Nephron progenitor cell (in vitro differentiated cells): ENCODE measurements at places on chromosomes 1 and 21.
A peak's percentile ranks its signal among the peaks of the same experiment; 100 is the strongest.

- peak; percentile 47 for DNase-seq
Measured at GRCh38 chr21:20971296-20971921, 26.8 kb upstream of the NCAM2 start.

DNA sequence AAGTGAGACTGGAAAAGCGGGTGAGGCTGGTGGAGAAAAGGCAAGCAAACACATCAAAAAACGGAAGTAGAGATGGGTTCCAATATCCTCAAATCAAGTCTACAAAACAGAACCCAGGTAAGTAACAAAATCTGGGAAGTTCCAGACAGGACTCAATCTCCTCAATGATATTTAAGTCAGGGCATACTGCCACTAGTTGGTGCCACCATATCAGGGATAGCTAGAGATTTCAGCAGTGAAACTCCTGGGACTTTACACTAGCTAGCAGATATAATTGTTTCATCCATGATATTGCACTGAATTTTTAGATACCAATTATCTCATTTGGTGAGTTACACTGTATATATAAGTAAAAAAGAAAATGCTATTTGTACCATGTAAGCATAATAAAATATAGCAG is 52.0 kb downstream of the EYA3 start:
- no peak for DNase-seq

- no peak for DNase-seq
Measured at GRCh38 chr21:44521928-44522752, 17.9 kb downstream of the KRTAP10-1 start.

DNA sequence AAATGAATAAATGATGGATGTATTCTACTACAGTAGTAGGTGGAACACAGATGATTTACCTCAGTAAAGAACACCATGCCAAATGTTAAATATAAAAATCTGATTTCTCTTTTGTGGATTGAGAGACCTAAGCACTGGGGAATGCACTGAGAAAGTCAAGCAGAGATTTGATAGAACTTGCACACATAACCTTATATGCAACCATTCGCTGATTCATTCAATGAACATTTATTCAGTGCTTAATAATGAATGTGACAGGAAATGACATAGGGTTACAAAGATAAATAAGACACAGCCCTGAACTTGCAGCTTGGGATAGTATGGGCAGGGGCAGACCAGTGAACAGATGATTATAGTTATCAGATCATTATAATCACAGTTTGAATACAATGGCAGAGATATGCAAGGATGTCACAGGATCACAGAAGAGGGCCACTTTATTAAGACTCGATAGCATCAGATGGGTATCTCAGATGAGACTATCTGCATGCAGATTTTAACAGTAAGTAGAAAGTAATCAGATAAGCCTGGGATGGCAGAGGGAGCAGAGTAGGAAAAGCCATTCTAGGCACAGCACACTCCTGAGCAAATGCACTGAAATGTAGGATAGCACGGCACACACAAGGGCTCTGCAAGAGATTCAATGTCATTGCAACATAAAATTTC is 169.4 kb downstream of the ASTN1 start:
- no peak for DNase-seq

GRCh38 chr1:187091666-187092065 is 262.9 kb downstream of the PLA2G4A start:
- no peak for DNase-seq

GRCh38 chr1:203170625-203171330 is 4.8 kb downstream of the MYBPH start:
- DNase-seq, result no peak

- DNase-seq, result no peak
Measured at GRCh38 chr1:156281281-156281680, 1.3 kb downstream of the SMG5 start.

DNA sequence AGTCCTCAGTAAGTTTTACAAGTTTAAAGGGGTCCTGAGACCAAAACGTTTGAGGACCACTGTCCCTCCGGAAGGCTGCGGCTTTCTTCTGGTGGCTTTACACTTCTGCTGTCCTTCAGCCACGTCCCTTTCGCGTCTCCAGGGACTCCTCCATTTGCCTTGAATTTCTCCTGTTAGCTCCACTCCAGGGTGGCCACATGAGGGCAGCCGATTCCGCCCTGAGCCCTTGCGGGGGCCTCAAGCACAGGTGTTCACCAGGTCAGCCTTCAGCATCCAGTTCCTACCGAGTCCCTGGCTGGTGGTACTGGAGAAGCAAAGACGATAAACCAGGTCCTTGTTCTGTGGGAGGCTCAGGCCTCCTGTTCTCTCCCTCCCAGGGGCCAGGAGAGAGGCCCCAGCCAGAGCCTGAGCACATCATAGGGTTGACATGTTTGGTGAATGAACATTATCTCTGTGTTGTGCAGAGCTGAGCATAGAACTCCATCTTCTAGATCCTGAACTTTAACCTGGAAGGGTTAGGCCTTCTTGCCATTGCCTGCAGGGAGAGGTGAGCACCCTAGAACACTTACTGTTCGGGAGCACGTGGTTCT is 27.4 kb upstream of the COQ8A start:
- DNase-seq, result peak; percentile 54

DNA sequence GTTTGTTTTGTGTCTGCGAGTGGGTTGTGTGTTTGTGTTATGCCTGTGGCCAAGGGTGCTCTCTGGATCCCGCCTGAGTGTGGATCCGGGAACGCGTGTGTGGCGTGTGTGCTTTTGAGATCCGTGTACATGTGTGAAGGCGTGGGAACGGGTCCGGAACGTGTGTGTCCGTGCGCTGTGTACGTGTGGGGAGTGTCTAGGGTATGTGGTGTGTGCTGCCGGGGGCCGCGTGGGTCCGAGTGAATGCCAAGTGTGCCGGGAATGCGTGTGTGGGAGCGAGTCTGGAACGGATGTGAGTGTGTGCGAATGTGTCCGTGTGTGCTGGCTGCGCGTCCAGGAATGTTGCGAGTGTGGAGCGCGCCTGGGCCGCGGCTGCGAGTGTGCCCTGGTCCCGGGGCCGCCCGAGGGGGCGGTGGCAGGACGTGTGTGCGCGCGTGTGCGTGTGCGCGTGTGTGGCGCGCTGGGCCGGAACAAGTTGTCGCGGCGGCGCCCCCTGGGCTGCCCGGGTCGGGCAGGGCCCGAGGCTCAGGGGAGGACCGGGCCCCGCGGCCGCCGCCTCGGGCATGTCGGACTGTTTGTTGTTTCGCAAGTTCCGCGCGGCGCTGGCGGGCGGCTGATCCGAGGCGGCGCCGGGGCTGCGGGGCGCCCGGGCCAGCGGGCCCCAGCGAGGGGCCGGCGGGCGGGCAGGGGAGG is 953 bp downstream of the PTPRU start:
- DNase-seq, result peak; percentile 74

- DNase-seq, result no peak
Measured at GRCh38 chr21:43794311-43794710, 4.9 kb downstream of the RRP1 start.

- DNase-seq, result no peak
Measured at GRCh38 chr1:224262373-224263054, 67.5 kb downstream of the NVL start.

GRCh38 chr1:192601143-192601542 is 25.6 kb downstream of the RGS1 start:
- DNase-seq, result no peak

DNA sequence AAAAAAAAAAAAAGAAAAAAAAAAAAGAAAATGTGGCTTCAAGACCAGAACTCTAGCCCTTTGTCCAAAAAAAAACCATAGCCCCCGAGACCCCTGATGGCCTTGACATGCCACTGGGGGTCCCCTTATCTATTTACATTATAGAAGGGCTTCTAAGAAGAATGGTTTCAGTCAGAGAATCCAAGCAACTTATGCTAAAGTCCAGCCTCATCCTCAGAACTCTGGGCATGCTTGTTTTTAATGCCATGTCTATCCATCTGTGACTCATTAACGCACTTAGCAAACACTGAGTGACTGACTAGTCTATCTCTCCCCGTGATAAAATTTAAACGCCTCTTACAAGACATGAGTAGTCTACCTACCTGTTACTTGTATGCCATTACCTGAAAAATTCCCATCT is 29.3 kb downstream of the ERG start:
- DNase-seq, result no peak

DNA sequence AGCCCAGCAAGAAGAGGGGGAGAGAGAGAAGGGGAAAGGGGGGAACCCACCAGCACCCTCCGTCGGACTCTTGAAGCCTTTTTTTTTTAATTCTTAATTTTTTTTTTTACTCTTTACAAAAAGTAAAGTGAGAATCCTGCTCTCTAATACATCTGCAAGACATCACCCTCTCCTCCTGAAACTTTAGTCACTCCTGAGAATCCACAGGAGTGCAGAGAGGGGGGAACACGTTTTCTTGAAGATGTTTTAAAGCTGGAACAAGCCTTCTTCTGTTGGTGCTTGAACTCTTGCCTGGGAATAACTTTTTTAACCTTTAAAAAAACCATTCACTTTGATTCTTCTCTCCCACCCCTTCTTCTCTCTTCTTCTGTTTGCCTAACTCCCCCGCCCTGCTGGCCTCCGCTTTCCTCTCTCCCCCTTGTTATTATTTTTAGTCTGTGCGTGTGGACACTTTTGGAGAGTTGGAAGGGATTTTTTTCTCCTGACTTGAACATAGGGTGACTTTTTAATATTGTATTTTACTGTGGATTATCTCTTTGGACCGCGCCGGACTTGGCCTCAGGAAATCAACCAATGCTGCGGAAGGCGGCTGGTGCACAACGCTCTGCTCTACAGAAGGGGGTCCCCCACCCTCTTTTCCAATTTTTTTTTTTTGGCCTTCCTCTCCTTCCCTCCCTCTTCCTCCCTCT is 383 bp upstream of the PRRX1 start:
- no peak for DNase-seq

DNA sequence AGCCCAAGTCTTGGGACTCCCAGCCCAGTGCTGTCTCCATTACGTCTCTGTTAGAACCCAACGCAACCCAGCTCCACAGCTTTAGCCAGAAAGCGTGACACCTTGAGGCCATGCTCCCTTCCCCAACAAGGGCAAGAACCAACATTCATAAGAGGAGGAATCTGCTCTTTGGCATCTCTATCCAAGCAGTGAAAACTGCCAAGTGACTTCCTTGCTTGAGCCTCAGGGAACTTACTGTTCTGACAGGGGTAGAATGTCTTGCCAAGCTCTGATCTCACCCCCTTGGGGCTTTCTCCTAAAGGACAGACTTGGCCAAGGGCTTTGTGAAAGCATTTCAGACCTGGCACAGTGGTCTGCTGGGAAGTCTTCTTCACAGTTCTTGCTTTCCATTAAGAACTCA is 56.6 kb downstream of the SYT6 start:
- no peak for DNase-seq

DNA sequence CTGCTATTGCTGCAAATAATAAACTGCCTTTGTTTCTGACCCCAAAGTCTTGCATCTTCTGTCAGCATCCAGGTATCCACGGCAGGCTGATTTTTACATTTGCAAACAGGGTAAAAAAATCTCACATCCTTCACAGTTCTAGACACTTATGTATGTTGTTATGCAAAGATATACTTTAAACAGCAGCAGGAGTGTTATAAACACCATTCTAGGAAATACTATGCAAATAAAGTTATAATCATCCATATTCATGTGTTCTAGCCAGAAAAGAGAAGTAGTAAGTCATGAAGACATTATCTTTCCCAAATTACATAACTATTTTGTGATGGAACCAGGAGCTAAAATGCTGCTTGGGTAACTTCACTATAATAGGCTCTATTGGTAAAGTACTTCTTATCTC is 534.2 kb downstream of the LTN1 start:
- DNase-seq, result no peak

DNA sequence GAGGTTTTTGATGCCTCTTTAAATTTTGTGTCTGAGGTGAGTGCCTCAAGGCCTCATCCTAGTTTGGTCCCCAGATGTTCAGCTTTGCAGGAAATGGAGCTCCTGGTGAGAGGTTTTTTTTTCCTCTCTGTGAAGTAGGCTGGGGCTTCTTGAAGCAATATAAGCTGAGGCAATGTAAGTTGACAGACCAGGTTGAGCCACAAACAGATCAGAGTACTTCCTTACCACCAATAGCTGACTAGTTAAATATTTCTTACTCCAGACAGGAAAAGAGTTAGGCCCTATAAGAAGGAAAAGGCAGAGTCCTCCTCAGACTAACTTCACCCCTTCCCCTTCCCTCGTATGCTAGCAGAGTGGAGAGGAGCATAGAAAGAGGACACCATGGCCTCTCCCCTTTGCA is 341.0 kb downstream of the LMO4 start:
- DNase-seq, result no peak

- no peak for DNase-seq
Measured at GRCh38 chr1:205326812-205327466, 5.4 kb upstream of the NUAK2 start.

DNA sequence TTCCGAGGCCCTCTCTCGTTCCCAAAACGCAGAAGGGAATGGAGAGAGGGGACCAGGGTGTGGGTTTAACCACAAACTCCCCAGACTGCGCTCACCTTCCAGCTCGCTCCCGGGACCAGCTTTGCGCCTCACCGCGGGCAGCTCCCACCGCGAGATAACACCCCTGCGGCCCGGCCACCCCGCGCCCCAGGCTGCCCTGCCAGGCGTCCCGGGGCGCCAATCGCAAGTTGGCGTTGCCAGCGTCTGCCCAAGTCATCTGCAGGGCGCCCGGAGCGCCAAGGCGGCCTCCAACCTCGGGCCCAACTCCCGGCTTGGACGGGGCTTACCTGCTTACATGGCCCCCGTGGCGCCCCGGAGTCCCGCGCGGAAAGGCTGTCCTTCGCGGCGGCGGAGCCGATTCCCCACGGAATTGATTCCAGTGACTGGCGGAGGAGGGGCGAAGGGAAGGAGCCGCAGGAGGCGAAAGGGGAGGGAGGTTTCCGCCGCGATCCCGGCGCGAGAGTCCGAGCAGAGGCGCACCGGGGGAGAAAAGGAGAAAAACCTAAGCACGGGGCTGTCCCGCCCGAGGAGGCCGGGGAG is 456 bp downstream of the PTPN14 start:
- peak; percentile 74 for DNase-seq

- DNase-seq, result no peak
Measured at GRCh38 chr1:100400404-100400803, 48.1 kb downstream of the CDC14A start.

DNA sequence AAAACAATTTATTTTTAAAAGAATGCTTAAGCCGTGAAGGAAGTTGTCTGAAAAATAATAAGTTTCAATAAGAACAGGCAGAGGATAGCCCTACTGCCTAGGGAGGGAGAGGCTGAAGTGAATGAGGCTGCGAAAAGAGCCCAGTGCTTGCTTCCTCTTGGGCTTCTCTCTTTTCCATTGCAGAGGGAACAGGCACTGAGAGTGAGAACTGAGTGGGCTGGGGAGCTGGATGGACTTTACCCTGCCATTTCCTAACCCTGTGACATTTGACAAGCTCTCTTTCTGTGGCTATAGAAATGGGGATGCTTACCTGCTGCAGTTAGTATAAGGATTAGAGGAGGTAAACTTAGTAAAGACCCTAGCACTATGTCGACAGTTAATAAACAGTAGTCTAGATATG is 30.0 kb downstream of the TENT5C start:
- DNase-seq, result no peak

- no peak for DNase-seq
Measured at GRCh38 chr1:29452463-29453230, 216.3 kb downstream of the PTPRU start.

GRCh38 chr1:18941221-18942141 is 15.0 kb downstream of the IFFO2 start:
- DNase-seq, result no peak

GRCh38 chr1:185670187-185670627 is 64.0 kb upstream of the HMCN1 start:
- peak; percentile 36 for DNase-seq
